Smooth muscle cell of trachea (primary cell): ENCODE measurements at places on chromosomes 11 and 22. TPM values are rescaled to one million over a fixed set of nuclear protein-coding genes. Genes with fewer than 3 reads are reported as not detected.

The MOGAT2 gene
- not detected in 2 replicates for total RNA-seq

The CDC42EP1 gene
- total RNA-seq, result 12.4 and 22.0 TPM in 2 replicates

The OR52J3 gene
- total RNA-seq, result not detected in 2 replicates

The ST13 gene
- total RNA-seq, result 202 and 242 TPM in 2 replicates

The PRDM11 gene
- 3.3 and 6.5 TPM in 2 replicates for total RNA-seq

The PANX2 gene
- 0.17 and 0.29 TPM in 2 replicates for total RNA-seq

The TPBGL gene
- under 0.01 TPM in 1 of 2 replicates, not detected in the other for total RNA-seq

The OR52E6 gene
- not detected in 2 replicates for total RNA-seq

The UBQLN3 gene
- total RNA-seq, result 0.15 and 0.17 TPM in 2 replicates

The MIOX gene
- total RNA-seq, result 0.15 TPM in 1 of 2 replicates, not detected in the other

The FIBIN gene
- 25.6 and 50.4 TPM in 2 replicates for total RNA-seq

The CKAP5 gene
- total RNA-seq, result 61.2 and 108 TPM in 2 replicates

The CD3E gene
- not detected in 2 replicates for total RNA-seq

The CPT1A gene
- total RNA-seq, result 50.9 and 53.9 TPM in 2 replicates

The HEPN1 gene
- total RNA-seq, result not detected in 2 replicates

The CXCR5 gene
- total RNA-seq, result under 0.01 TPM in 1 of 2 replicates, not detected in the other

The NRIP3 gene
- total RNA-seq, result 14.1 and 21.7 TPM in 2 replicates

The HOATZ gene
- total RNA-seq, result not detected in 2 replicates

The PLAAT5 gene
- total RNA-seq, result 0.17 TPM in 1 of 2 replicates, not detected in the other

The MOV10L1 gene
- total RNA-seq, result 1.0 and 1.3 TPM in 2 replicates

The C11orf42 gene
- total RNA-seq, result not detected in 2 replicates

The CNTF gene
- total RNA-seq, result 1.5 and 2.0 TPM in 2 replicates

The C22orf42 gene
- total RNA-seq, result not detected in 2 replicates

The KLHL35 gene
- 2.5 and 3.3 TPM in 2 replicates for total RNA-seq

The BEST1 gene
- 3.2 and 13.1 TPM in 2 replicates for total RNA-seq

The RASL10A gene
- not detected in 2 replicates for total RNA-seq

The C11orf97 gene
- total RNA-seq, result not detected in 2 replicates

The OR2AG2 gene
- total RNA-seq, result 0.15 and 0.33 TPM in 2 replicates

The KIAA1671 gene
- total RNA-seq, result 0.17 and 0.29 TPM in 2 replicates

The MMP12 gene
- 0.44 and 1.8 TPM in 2 replicates for total RNA-seq

The IGHMBP2 gene
- total RNA-seq, result 11.6 and 12.4 TPM in 2 replicates

The TRIM29 gene
- total RNA-seq, result 0.17 TPM in 1 of 2 replicates, not detected in the other

The SLC22A25 gene
- not detected in 2 replicates for total RNA-seq

The CASP1 gene
- 26.6 and 40.7 TPM in 2 replicates for total RNA-seq

The HTR3B gene
- total RNA-seq, result not detected in 2 replicates

The SLC3A2 gene
- 172 and 241 TPM in 2 replicates for total RNA-seq

The CSTF3 gene
- 19.8 and 27.5 TPM in 2 replicates for total RNA-seq
